Stimulated activated CD4-positive, alpha-beta T cell treated with anti-CD3 and anti-CD28 coated beads, Interleukin-1b, Interleukin-23, amount 100 ng/mL, for 48 hours (primary cell): ENCODE measurements at places on chromosomes 3 and 15.

- DNase-seq, result peak; percentile 43
Measured at GRCh38 chr15:33292717-33293307, 18.0 kb upstream of the RYR3 start.

DNA sequence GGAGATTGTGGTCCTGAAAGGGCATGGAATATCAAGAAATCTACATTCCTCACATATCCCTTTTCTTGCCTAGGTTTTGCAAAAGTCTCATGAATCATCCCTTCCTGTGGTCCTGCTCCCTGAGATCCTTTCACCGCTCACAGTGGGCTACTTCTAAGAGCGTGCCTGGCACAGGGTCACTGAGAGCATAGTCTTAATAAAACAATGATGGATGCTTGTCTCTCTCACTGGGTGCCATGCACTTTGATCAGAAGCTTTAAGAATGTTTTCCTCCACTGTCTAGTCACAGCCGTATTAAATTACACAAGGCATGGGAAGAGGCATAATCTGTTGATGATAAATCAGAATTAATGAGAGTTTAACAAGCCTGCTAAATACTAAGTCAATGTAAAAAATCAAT lies 269.7 kb upstream of the ATP10A start:
- DNase-seq, result no peak

DNA sequence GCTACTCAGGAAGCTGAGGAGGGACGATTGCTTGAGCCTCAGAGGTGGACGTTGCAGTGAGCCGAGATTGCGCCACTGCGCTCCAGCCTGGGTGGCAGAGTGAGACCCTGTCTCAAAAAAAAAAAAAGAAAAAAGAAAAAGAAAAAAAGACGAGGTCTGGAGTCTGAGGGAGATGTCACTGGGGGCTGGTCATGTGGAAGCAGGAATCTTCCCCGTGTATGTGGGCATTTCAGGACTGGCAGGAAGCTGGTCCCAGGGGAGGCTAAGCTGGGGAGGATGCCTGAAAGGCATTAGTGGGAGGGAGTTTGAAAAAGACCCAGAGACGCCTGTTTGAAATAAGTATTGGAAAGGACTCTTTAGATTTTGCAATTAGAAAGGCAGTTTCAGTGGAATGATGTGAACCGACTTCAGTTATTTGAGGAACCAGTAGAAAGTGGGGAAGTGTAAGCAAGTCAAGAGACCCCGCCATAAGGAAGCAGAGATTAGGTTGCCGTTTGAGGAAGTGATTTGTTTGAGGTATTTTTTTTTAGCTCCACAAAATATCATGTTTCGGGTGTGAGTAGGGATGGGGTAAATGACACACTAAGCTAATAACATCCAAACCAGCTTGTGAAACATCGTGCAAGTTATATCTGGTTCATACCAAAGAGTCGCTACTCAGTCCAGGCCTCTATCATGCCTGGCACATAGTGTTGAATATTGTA lies 55.5 kb downstream of the ST6GAL1 start:
- no peak for DNase-seq

DNA sequence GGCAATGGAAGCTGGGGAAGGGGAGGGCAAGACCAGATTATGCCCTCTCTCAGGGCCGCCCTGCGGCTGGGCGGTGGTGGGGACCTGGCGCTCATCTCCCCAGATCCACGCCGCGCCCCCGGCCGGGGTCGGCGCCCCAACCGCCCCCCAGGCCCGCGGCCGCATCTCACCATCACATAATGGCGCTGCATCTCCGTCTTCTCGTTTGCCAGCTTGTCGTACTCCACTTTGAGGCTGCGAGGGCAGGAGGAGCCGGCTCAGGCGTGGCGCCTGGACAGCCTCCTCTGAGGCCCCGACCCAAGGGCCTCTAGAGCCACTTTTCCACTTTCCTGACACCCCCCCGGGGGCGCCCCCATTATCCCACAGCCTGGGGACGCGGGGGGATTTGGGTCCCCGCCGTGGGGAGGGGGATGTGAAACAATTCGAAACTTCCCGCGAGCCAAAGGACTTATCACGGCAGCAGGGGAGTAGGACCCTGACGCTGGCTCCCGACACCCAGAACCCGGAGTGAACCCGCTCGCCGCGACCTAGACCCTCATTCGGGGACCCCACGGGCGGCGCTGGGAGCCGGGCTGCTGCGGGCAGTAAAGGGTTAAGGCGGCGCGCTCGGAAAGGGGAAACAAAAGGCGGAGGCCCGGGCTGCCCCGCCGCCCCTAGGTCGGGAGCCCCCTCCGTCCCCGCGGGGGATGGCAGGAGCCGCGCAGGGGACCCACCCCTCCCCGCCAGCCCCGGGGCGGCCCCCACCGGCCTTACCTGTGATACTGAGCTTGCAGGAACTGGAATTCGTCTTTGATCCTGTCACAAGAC lies 2.1 kb downstream of the TLE3 start:
- peak; percentile 41 for DNase-seq

GRCh38 chr3:39105687-39106063 lies 1.8 kb downstream of the GORASP1 start:
- DNase-seq, result no peak

GRCh38 chr3:119240591-119241434 lies at the start of gene B4GALT4:
B4GALT4 (minus strand) TSS chr3:119240878; CDS start chr3:119230099, 10,779 bp downstream.
- DNase-seq, result peak; percentile 73

- DNase-seq, result no peak
Measured at GRCh38 chr3:180855364-180855763, 57.1 kb upstream of the FXR1 start.

DNA sequence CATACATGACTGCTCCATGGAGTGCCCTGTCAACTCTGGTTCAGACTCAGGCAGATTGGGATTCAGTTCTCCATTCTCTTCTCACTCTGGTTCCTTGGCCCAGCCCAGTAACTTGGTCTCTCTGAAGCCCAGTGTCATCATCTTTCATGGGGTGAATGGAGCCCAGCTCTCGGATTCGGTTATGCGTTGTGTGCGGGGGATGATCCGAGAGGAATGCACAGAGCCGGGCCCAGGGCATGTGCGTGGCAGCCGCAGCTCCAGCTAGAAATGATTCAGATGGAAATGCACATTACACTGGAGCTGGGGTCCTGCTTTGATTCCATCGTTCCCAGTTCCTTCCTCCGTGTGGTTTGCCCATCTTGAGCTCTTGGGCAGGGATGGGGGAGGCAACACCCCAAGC lies 189.4 kb downstream of the FEZF2 start:
- DNase-seq, result no peak

- peak; percentile 26 for DNase-seq
Measured at GRCh38 chr3:42535981-42536784, 33.7 kb downstream of the VIPR1 start.

DNA sequence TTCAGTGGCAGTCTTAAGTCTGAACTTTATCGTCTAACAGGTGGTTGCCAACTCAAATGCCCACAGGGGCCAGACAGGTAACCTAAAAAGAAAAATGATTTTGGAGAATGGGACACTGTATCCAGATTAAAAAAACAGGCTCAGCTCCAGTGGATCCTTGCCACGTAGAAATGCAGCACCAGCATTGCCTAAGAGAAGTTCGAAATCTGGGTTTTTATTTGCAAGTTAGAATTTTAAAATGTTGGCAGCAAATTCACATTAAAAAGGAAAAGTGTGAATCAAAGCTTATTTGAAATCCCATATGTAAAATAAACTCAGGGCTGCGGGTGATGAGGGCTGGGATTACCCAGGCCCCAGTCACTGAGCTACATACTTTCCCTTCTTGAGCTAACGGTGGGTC lies 408.5 kb upstream of the SUCLG2 start:
- DNase-seq, result no peak

DNA sequence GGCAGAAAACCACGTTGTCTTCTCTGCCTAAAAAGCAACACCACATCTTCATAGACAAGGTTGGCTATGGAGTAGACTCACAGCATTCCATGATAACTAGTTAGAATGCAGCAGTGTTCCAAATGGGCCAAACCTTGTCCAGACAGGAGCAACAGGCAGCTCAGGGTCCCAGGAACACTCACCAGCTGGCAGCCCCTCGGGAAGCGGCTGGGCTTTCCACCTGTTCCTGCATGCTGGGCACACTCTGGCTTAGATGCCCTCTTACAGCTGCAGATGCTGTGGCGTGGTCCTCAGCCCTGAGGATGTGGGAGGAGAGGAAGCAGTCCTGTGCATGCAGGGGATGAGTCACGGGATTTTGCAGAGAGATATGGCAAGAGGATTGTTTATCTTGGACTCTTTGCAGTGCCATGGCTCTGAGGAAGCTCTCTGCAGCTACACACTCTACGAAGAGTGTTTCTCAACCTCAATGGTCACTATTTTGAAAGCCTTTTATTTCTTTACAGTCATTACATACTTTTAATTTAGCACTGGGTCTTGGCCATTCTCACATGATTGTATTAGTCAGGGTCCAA lies 11.3 kb downstream of the NRROS start:
- DNase-seq, result no peak

GRCh38 chr3:59880717-59881116 lies 830.9 kb upstream of the CFAP20DC start:
- DNase-seq, result no peak

GRCh38 chr3:170670504-170670903 lies 84.6 kb upstream of the SLC7A14 start:
- no peak for DNase-seq

GRCh38 chr15:91182101-91182500 lies 82.0 kb downstream of the SV2B start:
- no peak for DNase-seq
